ENCODE measurements at places on chromosomes 6 and 20.

DNA sequence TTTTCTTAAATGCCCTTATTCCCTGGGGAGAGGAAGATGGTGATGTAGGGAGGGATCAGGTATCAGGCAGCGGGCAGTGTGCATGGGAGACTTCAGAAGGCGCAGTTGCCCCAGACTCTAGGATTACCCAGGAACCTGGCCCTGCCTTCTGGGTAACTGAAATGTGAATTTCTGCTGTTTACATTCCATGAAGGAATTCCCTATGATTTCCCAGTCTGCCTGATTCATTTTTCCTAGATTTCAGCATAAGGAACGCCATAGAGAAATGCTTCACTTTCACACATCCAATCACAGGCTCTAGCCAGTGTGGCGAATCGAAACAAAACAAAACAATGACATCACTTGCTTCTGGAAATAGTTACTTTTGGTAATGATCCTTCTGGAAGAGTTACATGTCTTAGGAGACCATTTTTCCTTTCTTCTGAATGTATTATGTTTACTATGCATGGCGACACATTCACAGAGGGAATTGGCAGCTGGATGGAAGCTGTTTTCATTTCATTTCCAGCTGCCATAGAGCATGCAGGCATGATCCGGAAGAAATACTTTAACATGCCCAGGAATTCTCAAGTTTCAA lies 33.3 kb downstream of the LRP11 start:
- no peak for DNase-seq

- no peak for DNase-seq
Observed at GRCh38 chr20:24744747-24745146, 204.3 kb upstream of the CST7 start.

GRCh38 chr20:50520222-50520880 lies 10.2 kb downstream of the PTPN1 start:
- DNase-seq: peak; percentile 54

DNA sequence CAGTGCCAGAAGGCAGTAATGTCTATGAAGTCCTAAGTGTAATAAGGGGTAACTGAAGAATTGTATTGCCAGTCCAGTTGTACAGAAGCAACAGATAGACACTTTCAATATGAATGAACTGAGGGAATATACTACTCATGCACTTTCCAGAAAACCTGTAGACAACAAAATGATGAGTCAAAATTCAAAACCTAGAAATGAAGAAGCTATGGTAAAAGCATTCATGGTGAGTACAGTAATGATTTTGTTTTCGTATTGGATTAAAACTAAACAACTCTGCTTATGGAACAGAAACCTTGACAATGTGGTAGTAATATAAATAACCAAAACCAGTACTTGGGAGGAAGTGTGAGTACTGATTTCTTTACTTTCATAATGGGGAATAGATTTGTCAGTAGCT lies 35.0 kb downstream of the ARMC2 start:
- DNase-seq: no peak

DNA sequence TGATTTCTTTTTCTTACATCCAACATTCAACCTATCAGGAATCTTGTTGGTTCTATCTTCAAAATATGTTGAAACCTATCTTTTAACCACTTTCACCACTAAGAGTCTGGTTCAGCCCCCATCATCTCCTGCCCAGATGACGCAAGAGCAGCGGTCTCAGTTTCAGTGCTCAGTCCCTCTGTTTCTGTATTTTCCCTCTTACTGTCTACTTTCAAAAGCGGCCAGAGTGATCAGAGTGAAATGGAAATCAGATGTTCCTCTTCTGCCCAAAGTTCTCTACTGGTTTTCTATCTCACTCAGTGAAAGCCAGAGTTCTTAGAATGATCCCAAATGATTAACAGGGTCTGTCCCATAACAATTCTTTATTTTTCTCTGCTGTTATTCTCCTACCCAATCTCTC lies 147.9 kb upstream of the PDE7B start:
- peak; percentile 56 for DNase-seq

GRCh38 chr6:82144852-82145340 lies 102.6 kb downstream of the IBTK start:
- no peak for DNase-seq

- no peak for DNase-seq
Observed at GRCh38 chr6:121436274-121436857, 920 bp downstream of the GJA1 start.

GRCh38 chr6:130105996-130106704 lies 87.8 kb downstream of the L3MBTL3 start:
- DNase-seq: no peak

DNA sequence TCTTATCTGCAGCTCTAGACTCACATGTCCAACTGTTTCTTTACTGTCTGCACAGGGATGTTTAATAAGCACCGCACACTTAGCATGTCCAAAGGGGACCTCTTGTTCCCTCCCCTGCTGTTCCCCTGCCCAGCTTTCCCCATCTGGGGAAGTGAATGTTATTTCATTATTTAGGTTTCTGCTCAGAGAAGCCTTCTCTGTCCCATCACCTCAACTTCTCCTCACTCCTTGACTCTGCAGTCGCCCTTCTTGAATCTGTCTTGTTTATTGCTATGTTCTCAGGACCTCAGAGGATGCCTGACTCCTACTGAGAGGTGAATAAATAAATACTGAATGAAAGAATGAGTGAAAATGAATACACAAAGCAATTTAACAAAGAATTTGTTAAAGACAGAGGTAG lies 121.0 kb downstream of the SASH1 start:
- DNase-seq: no peak

DNA sequence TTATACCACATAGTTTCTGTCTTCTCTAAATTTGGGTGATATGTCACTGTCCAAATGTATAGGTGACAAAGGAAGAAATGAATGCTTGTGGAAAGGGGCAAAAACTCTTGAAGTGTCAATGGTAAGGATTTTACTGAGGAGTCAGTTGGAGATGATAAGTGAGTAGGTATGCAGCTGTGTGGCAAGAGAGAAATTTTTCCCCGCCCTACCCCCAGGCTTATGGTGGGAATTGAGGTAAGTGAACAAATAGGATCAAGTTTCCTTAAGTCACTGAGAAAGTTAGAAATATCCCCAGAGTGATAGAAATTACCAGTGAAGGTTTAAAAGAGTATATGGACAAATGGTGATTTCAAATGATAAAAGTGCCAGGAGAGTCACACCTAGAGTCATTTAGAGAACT lies 11.8 kb downstream of the DSE start:
- DNase-seq: no peak

GRCh38 chr6:52233975-52234823 lies 10.1 kb downstream of the IL17F start:
- DNase-seq: peak; percentile 55

GRCh38 chr6:106549521-106549920 lies 79.8 kb downstream of the RTN4IP1 start:
- DNase-seq: no peak

- DNase-seq: no peak
Observed at GRCh38 chr20:61599061-61599531, 347.0 kb downstream of the CDH4 start.

- peak; percentile 22 for DNase-seq
Observed at GRCh38 chr6:86856937-86857563, 80.3 kb upstream of the HTR1E start.

- DNase-seq: no peak
Observed at GRCh38 chr20:3101251-3101650, 16.7 kb upstream of the AVP start.

DNA sequence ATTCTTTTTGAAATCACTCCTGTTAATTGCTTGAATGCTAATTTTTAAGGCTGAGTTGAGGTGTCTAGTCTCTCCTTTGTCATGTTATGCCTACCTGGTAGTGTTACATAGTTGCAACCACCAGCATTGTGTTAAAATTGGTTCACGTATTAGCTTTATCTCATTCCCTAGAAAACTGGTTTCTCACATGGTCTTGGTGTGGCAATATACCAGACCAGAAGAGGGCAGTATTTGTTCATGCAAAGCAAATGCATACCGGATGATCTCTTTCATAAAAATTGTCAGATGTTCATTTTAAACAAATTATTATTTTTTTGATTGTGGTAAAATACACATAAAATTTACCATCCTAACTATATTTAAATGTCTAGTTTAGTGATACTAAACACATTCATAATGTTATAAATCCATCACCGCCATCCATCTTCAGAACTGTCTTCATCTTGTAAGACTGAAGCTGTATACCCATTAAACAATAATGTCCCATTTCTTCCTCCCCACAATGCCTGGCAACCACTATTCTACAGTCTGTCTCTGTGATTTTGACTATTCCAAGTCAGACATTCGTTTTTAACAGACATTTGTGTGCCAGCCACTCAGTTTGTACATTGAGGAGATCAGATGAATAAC lies 92.8 kb downstream of the ATRN start:
- no peak for DNase-seq

GRCh38 chr20:37389241-37389747 lies 43.4 kb downstream of the SRC start:
- no peak for DNase-seq

DNA sequence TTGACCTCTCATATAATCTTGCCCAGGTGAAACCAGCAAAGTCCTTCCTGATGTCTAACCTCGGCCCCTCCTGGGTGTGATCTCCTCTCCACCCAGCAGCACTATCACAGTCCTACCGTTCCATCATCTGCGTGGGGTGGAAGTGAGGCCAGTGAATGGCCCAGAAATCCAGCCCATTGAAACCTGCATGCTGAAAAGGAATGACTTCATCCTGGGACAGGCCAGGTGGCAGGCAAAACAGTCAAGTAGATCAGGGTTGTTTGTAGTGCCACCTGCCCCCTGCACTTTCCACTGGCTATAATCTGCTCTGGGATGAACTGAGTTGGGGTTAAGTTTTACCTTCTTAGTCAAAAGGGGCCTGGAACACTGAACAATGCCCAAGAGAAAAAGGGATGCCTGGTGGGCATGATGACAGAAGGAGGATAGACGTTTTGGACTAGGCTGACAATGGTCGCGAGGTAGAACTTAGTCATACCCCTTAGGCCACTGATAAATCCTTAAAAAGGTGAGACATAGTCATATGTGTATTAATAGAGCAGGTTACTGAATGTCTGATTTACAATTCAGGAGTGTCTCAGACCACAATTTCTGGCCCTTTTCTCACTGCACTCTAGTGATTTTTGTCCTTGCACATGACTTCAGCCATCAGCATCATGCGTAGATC lies 8.1 kb upstream of the HSP90AB1 start:
- DNase-seq: no peak

DNA sequence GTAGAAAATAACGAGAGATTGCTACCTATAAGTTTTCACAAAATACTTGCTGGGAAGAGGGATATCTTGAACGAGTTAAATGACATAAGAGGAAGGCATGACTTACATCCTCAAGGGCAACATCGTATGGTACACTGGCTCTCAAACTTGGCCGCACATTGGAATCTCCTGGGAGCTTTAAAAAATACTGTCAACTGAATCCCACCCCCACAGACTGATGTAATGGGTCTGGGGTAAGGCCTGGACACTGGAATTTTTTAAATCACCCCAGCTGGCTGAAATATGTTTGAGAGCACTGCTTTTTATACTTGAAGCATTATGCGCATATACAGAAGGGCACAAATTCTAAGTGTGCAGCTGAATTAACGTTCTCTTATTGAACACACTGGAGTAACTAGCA lies 8.0 kb upstream of the TSHZ2 start:
- DNase-seq: no peak

DNA sequence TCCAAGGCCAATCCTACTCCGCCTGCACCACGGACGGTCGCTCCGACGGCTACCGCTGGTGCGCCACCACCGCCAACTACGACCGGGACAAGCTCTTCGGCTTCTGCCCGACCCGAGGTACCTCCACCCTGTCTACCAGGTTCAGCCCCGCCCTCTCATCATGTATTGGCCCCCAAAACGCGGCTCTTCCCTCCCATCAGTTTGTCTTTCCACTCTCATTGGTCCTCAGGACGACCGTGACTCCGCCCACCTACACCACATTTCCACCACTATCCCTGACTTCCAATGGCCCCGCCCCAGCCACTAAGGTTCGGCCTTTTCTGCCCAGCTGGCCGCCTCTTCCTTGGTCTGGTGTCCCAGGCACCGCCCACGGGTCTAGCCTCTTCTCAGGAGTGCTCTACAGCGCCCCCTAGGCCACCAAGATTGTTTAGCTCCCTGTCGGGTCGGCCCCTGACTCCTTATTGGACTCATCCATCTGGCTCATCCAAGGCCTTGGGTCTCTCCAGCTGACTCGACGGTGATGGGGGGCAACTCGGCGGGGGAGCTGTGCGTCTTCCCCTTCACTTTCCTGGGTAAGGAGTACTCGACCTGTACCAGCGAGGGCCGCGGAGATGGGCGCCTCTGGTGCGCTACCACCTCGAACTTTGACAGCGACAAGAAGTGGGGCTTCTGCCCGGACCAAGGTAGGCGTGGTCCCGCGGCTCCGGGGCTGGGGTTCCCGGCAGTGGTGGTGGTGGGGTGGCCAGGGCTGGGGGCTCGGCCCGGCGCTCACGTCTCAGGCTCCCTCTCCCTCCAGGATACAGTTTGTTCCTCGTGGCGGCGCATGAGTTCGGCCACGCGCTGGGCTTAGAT lies 3.1 kb downstream of the MMP9 start:
- peak; percentile 75 for DNase-seq

GRCh38 chr6:84417260-84417659 lies 189.8 kb upstream of the CEP162 start:
- DNase-seq: no peak

- no peak for DNase-seq
Observed at GRCh38 chr20:62860391-62860923, 1.2 kb downstream of the TCFL5 start.

DNA sequence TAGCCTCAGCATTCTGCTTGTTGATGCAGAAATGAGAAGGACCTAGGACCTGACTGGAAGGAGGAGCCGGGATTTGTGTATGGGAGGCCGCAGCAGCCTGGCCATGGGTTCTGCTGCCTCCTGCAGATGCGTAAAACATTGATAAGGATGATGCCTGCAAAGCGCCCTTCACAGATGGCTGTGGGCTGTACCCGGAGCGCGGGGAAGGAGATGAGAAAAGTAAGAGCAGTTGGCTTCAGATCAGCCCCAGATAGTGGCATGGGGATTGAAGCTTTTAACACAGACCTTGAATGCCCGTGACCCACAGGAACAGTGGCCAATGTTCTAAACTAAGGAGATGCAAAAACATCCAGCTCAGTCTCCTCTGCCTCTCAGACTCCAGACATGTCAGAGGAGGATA lies 136.4 kb upstream of the KCNG1 start:
- no peak for DNase-seq

- no peak for DNase-seq
Observed at GRCh38 chr6:70864401-70864800, 92.5 kb downstream of the B3GAT2 start.

GRCh38 chr6:1482381-1483166 lies 93.2 kb downstream of the FOXF2 start:
- no peak for DNase-seq

GRCh38 chr20:17579369-17580039 lies 9.6 kb downstream of the DSTN start:
- no peak for DNase-seq

DNA sequence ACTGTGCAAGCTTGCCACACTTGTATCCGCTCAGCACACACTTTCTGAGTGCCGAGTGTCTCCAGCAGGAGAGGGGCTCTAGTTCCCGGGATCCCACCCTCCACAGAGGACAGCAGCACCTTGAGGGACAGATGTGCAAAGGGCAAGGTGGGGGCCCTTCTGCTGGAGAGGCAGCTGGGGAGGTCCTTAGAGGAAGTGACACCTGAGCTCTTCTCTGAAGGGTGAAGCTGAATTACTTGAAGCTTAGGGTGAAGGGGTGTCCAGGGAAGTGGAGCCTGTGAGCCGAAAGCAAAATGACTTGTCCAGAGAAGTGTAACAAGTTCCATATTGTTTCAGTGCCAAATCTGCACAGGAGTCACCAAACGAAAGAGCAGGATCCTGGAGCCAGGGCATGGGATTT lies 136.3 kb upstream of the DUSP22 start:
- DNase-seq: no peak

GRCh38 chr6:43376551-43376981 lies 7.1 kb upstream of the ZNF318 start:
- DNase-seq: peak; percentile 53

GRCh38 chr20:19019734-19020364 lies 192.6 kb upstream of the SLC24A3 start:
- no peak for DNase-seq

Measured in activated CD4-positive, alpha-beta T cell treated with anti-CD3 and anti-CD28 coated beads, Interleukin-2, amount 50 U/mL, for 48 hours (primary cell).